Mesothelial cell of epicardium (in vitro differentiated cells): ENCODE measurements at places on chromosomes 16 and 17. TPM values are rescaled to one million over a fixed set of nuclear protein-coding genes. Genes with fewer than 3 reads are reported as not detected.

GRCh38 chr17:67080804-67081203 lies 36.5 kb downstream of the CACNG1 start:
- no peak for DNase-seq

Gene ARL5C
- total RNA-seq = 0.40 TPM in 1 of 3 replicates, not detected in the others

DNA sequence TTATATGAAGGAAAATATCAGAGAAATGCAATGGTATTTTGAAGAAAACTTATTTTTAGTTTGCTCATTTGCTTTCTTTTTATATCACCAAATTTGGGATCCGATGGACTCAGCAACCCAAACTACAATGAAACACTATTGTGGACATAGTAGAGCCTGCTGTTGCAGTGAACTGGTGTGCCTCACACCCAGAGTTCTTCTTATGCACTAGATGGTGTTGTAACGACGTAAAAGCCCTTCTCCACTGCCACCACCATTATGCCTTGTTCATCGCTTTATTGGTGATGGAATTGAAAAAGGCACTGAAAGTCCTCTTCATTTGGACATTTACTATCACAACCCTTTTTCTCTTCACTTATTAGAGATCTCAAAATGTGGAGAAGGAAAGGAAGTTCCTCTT lies 381.3 kb downstream of the CDH8 start:
- DNase-seq = no peak

DNA sequence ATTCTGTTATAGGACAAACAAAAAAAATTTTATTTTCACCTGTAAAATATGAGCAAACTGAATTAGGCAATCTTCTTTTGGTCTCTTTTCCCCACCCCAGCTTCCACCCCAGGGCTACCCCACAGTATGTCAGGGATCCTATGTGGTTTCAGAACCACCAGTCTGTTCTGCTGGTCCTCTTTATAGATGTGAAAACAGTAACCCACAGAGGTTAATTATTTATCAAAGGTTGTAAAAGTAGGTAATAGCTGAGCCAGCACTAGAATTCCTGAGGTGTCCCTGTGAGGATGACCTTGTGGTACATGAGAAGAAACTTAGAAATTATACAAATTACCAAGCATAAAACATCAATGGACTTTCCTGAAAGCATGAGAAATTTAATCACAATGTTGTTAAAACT lies 428.7 kb downstream of the CNTNAP4 start:
- no peak for DNase-seq

Gene RNF40
- 124 to 130 TPM (median 126 TPM) in 3 replicates for total RNA-seq

Gene G6PC1
- not detected in 3 replicates for total RNA-seq

DNA sequence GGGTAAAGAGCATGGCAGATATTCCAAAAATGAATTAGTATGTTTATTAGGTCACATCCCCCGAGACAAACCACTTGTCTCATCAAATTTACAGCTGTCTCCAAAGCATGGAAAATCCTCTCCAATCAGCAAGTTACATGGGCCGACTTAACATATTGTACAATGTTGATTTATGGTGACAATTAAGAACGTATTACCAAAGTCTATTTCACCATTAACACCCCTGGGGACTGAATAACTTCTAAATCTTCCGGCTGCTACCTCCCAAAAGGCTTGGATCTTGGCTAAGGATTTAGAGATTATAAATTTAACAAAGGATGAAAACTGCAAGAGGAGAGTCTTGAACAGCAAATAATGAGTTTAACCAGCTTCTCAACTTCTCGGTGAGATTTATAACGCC lies 311.9 kb downstream of the NPIPA8 start:
- DNase-seq = no peak

GRCh38 chr17:5557485-5557884 lies 26.8 kb downstream of the NLRP1 start:
- DNase-seq = no peak

- no peak for DNase-seq
These were observed 81.1 kb downstream of the ANKRD11 start for GRCh38 chr16:89409161-89409711.

GRCh38 chr16:50839356-50839755 lies 97.5 kb downstream of the CYLD start:
- DNase-seq = no peak

- no peak for DNase-seq
These were observed 26.8 kb downstream of the EFCAB5 start for GRCh38 chr17:29968271-29968670.

DNA sequence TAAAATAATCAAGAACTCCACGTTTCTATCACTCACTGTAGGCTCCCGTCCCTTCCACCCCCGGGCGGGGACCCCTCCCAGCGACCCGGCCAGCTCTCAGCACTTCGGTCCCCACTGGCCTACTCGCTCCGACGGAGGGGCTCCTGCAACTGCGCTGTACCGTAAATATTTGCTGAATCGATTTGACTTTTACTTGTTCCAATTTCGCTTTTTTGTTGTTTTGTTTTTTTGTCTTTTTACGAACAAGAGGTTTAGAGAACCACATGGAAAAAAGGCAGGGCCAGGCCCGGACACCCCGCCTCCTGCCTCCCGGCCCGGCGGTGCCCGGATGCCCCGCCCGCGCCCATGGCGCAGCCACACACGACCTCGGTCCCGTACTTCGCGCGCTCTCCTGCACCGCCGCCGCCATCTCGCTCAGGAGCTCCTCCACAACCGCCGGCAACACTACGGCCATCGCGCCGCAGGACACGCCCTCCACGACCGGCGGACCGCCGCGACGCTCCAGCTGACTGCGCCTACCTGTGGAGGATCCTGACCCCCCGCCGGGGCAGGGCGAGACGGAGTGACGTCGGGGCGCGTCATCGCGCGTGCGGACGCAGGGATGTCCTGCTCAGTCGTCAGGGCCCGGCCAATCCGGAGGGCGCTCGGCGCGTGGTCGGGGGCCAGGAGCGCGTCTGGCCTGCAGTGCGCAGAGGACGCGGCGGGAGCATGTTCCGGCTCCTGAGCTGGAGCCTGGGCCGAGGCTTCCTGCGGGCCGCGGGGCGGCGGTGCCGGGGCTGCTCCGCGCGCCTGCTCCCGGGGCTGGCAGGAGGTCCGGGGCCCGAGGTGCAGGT lies at the start of the genes TTC19 and ZSWIM7:
TTC19 (plus strand) TSS at position 684 of the 833 bp plus-strand sequence; CDS start at position 709, 25 bp downstream.
ZSWIM7 (minus strand) TSS at position 564 of the 833 bp plus-strand sequence; CDS start at position 454, 110 bp downstream.
- peak; percentile 91 for DNase-seq

GRCh38 chr16:78522327-78522726 lies 422.9 kb downstream of the WWOX start:
- DNase-seq = no peak

Gene KRTAP9-4
- not detected in 3 replicates for total RNA-seq

DNA sequence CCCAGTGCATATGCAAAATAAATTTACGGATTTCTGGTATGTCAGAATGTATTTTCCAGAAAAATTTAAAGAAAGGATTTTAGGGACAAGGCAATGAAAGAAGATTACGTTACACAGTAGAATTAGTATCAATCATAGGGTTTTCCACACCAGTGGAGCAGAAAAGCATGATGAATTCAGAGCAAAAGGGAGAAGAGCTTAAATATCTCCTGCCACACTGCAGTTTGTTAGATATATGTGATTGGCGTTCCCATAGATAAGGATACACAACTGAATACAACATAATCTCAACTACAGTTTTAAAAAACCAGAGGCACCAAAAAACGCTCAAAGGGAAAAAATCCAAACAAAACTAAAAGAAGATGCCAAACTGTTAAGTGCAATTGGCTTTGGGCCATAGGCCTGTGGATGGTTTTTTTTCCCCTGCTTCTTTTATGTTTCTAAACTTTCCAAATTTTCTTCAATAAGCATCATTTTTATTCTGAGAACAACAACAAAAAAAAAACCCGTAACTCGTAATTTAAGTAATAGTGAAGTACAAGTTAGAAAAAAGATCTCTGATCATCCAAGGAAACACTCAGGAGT lies 22.3 kb downstream of the MARF1 start:
- DNase-seq = no peak

DNA sequence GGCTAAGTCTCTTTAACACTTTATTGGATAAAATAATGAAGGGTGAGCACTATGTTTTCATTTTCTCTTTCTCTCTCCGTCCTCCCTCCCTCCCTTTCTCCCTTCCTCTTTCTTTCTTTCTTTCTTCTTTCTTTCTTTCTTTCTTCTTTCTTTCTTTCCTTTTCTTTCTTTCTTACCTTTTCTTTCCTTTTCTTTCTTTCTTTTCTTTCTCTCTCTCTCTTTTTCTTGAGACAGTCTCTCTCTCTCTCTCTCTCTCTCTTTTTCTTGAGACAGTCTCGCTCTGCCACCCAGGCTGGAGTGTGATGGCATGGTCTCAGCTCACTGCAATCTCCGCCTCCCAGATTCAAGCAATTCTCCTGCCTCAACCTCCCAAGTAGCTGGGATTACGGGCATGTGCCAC lies 21.5 kb upstream of the CDR2 start:
- no peak for DNase-seq

Gene CACNG4
- 9.5 to 10.4 TPM (median 10.1 TPM) in 3 replicates for total RNA-seq

Gene PRAC1
- total RNA-seq = 14.0 to 16.8 TPM (median 15.2 TPM) in 3 replicates

DNA sequence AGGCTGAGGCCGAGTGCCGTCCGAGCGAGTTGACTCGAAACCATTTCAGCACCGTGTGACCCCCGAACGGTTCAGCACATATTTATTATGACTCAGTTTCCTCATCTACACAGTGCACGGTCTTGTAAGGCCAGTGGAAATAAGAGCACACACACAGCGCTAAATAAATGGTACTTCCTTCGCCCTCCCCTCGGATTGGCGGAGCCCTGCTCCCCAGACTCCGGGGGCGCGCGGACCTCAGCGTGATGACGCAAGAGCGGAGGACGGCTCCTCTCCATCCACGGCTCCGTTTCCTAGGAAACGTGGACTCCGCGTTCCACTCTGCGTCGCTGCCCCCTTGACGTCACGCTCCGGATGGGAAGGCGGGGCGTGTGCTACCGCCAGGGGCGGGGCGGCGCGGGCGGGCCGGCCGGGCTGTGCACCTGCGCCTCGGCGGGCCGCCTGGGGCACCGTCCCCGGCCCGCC lies at the start of gene PARD6A:
PARD6A (plus strand) TSS at position 397 of the 465 bp plus-strand sequence. CDS start 79 bp downstream, outside the sequence.
- peak; percentile 86 for DNase-seq

- no peak for DNase-seq
These were observed 33.0 kb downstream of the IL4R start for GRCh38 chr16:27346819-27347218.
